ENCODE measurements at places on chromosomes 12 and 14.

DNA sequence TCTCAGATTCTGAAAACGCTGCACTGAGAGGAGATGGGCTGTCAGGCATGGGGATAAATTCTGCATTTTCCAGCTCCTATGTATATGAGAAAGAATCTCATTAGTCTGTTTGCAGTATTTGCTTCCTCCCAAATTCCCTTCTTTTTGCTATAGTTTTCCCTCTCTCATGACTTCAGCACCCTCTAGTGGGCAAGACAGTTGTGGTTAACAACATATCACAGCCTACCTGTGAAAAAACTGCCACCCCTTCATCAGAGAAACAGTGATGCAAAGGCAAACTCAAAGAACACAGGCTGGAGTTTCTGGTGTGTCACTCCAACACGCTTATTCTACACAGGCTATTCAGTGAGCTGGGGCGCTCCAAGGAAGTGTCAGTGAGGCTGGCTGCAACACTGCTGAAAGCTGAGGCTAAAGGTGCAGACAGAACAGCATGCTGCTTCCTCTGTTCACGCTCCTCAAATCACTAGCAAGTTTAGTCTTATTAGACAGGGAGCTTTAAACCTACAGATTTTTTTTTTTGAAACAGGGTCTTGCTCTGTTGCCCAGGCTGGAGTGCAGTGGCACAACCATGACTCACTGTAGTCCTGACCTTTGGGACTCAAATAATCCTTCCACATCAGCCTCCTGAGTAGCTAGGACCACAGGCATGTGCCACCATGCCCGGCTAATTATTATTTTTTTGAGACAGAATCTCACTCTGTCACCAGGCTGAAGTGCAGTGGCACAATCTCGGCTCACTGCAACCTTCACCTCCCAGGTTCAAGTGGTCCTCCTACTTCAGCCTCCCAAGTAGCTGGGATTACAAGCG, 19.3 kb downstream of the ZC2HC1C start:
- peak; percentile 26 for DNase-seq

- DNase-seq = no peak
Observed at GRCh38 chr14:105136401-105137322, 31.9 kb downstream of the JAG2 start.

- DNase-seq = no peak
Observed at GRCh38 chr14:28867571-28867970, 101.0 kb downstream of the FOXG1 start.

GRCh38 chr14:103085106-103086091, 1.4 kb downstream of the LBHD2 start:
- no peak for DNase-seq

DNA sequence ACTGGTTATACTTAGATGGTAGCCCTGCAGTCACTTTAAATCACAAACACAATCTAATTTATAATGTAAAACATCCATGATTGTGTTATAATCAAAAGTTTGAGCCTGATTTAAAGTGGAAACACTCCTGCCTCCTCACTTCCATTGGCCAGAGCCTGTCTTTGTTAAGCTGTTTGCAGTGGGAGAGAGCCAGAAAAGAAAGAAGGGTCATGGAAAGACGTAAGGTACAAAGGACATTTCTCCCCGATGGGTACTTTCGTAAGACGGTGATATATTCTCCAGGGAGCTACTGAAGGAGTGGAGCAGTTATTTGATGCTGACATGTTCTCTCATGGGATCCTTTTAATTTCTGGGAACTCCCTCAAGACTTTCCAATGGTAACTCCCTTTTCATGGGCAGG, 164.0 kb downstream of the METTL25 start:
- no peak for DNase-seq
